Stimulated activated CD8-positive, alpha-beta memory T cell treated with anti-CD3 and anti-CD28 coated beads, Interleukin-15, amount 100 ng/mL, for 24 hours (primary cell): ENCODE measurements at places on chromosomes 16 and 17.

- no peak for DNase-seq
Observed at GRCh38 chr17:47702391-47702995, 8.5 kb downstream of the TBKBP1 start.

- DNase-seq = no peak
Observed at GRCh38 chr17:18974407-18975149, 22.6 kb downstream of the SLC5A10 start.

- no peak for DNase-seq
Observed at GRCh38 chr16:70508752-70509151, 14.6 kb downstream of the COG4 start.

DNA sequence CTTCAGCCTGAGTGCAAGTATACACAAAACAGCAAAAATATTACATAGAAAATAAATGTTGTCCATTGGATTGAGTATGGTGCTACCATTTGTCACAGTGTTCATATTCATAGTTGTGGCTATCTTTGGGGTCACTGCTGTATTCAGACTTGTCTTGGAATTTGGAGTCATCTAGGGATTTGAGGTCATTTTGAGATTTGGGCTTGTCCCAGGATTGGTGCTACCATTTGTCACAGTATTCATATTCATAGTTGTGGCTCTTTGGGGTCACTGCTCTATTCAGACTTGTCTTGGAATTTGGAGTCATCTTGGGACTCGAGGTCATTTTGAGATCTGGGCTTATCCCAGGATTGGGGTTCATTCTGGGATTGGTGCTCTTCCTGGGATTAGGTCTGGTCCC lies 24.8 kb downstream of the OMG start:
- DNase-seq = no peak

GRCh38 chr16:57537581-57538234 lies 1.3 kb upstream of the CCDC102A start:
- no peak for DNase-seq

GRCh38 chr16:84313921-84314320 lies 19.2 kb downstream of the WFDC1 start:
- no peak for DNase-seq

DNA sequence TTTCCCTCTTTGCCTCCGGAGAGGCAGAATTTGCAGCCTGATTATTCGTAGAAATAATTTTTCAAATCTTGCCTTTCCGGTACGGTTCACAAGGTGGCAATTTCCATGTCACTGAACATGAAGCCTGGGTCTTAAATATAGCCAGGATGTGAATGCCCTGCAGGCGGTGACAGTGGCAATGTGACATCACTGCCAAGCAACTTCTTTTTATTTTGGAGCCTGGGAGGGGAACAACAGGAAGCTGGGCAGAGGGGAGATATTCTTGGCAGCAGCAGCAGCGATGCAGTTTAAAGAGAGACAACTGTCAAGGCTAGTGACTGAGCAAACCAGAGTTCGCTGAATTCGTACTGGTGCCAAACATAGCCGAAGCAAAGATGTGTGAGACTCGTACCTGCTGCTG lies 171.1 kb downstream of the SNX29 start:
- DNase-seq = no peak

DNA sequence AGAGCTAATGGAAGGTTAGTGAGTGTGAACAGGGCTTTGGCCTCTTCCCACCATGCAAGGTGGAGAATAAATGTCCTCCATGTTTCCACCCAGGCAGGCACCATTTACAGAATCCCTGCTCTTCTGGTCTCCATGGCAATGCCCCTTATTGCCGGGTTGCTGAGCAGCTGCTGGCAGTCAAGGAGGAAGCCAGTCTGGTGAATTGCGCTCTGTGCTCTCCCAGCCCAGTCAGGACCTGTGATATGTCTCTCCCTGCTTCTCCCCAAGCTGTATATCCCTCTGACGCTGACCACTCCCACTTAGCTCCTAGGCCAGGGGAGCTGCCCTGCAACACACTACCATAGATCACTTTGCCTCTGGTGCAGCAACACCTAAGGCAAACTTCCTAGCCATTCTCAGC lies 402.1 kb upstream of the ERCC4 start:
- no peak for DNase-seq

DNA sequence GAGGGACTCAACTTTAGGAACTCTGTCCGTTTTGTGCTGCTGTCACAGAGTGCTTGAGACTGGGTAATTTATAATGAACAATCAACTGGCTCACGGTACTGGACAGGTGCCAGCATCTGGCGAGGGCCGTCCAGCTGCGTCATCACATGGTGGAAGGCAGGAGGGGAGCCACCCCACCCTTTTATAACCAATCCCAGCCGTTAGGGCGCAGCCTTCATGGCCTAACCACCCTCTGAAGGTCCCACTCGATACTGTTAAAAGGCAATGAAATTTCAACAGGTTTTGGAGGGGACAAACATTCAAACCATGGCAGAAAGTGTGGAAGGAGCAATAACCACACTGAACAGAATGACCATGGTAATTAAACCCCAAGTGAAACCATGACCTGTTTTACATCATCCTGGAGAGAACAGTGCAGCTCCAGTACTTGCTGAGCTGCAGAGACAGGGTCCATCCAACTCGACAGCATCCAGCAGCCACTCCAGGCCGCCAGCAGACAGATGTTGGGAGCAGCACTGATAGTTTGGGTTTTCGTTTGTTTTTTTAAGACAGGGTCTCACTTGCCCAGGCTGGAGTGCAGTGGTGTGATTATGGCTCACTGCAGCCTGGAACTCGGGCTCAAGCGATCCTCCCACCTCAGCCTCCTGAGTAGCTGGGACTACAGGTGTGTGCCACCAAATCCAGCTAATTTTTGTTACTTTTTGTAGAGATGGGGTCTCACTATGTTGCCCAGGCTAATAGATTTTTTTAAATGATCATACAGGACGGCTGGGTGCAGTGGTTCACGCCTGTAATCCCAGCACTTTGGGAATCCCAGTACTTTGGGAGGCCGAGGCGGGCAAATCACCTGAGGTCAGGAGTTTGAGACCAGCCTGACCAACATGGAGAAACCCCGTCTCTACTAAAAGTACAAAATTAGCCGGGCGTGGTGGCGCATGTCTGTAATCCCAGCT lies 11.0 kb downstream of the CHMP6 start:
- no peak for DNase-seq

DNA sequence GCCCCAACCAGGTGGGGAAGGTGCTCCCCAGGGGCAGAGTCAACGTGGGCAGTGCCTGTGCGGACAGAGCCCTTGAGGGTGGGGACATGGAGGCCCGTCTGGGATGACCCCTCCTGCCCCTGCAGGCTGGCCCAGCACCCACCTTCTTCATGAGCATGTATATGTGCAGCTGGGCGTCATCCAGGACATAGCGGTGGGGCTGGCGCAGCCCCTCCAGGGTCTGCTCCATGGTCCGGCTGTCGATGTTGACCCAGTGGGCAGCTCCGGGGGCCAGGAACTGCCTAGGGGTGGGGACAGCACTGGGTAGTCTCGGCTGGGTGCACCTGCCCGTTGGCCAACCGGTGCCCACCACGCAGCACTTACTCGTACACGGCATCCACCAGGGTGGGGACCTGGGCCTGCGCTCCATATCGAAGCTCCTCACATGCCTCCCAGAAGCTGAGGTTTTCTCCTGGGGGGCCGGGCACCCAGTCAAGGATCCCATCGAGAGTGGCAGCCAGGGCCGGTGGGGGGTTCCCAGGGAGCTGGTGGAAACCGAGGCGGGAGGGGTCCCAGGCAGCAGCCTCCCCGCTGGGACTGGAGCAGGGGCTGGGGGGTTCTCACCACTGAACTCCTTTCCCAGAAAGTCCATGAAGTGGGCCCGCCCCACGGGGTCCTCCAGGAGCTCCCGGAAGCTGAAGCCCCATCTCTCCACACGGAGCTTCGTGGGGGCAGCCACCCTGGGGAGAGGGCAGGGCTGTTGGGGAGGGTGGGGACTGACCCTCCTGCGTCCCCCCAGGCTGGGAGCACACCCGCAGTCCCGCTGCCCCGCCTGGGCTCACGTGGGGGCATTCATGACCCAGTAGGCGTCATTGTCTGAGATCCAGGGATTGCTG lies 5.1 kb downstream of the RGS11 start:
- DNase-seq = no peak

DNA sequence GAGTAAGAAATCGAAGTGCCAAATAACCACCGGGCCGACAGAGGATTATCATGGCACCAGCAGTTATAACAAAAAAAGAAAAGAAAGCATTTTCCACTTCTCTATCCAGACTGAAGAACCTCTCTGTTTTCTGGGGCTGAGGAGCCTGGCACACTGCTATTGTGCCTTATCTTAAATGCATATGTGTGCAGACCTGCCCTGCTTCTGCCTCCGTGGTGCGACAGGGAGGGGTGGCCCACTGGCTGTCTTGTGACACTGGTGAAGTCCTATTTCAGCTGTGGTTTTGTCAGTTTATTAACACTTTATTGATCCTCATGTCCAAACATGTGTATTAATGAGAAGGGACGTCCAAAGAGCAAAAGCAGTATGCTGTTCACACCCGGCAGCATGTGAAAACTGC lies 55.4 kb downstream of the CDK5R1 start:
- no peak for DNase-seq

GRCh38 chr17:81228420-81228819 lies 5.7 kb upstream of the CEP131 start:
- DNase-seq = no peak

DNA sequence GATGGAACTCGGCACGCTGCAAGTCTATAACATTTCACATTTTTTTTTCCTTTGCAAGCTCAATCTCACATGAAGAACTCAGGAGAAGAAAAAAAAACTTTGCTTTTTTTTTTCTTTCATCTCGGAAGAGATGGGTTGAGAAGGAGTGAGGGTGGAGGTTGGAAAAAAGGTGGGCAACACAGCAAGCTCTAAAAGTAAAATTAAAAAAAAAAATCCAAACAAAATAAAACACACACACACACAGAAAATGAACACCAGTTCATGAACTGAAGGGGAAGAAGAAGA lies 2.5 kb downstream of the MAF start:
- no peak for DNase-seq

DNA sequence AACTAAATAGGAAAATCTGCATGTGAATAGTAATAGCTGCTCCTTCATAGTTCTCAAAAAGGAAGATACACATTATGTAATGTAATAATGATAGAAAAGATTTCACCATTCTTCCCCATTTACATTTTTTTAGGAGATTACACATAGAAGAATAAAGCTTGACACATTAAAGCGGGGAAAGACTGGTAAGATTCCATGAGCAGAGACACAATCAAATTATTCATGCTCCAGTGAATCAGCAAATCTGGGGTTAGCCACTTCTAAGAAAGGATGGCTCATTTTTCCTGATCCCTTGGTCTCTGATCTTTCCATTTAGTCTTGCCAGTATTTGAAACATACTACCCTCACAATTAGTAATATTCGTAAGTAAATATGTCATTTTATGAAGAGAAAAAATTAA lies 81.9 kb downstream of the CA4 start:
- no peak for DNase-seq

GRCh38 chr17:61589990-61590389 lies 1.0 kb downstream of the NACA2 start:
- no peak for DNase-seq

- DNase-seq = no peak
Observed at GRCh38 chr16:85441189-85441889, 171.8 kb upstream of the GSE1 start.

DNA sequence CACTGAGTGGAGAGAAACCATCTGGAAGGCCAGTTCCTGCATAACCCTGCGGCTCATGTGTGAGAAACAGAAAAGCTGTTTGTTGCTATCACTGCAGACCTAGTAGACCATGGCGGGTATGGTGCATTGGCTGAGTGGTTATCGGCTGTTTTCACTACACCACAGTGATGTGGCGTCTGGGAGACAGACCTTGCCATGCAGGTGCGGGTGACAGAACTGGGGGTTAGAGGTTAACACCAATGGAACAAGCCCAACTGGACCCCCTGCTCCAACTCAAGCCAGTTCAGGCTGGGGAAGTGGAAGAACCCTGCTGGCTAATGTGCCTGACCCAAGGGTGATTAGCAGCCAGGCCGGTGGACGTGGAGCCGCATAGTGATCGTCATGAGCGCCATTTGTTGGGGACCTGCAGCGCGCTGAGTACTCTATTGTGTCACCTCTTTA lies 91.9 kb downstream of the IRF8 start:
- no peak for DNase-seq

GRCh38 chr16:57781741-57782606 lies 20.3 kb downstream of the KIFC3 start:
- no peak for DNase-seq

GRCh38 chr16:55510185-55510805 lies 1.4 kb downstream of the LPCAT2 start:
- DNase-seq = no peak

GRCh38 chr17:28946239-28946638 lies 5.1 kb downstream of the PHF12 start:
- DNase-seq = no peak

DNA sequence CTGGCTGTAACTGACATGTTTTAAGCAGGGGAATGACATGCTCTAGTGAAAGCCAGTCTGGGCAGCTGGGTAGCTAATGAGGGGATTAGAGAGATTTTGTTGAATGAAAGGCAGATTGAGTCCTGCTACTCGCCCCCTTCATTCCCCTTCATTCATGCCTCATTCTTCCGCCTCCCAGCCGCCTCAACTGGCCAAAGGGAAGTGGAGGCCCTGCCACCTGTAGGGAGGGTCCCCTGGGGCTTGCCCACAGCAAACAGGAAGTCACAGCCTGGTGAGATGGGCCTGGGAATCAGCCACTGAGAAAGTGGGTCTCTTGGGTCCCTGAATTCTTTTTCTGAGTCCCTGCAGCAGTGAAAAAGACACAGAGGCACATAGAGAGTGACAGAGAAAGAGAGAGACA lies 1.1 kb upstream of the CD19 start:
- DNase-seq = no peak

- no peak for DNase-seq
Observed at GRCh38 chr17:1201132-1201702, 21.4 kb upstream of the ABR start.

- no peak for DNase-seq
Observed at GRCh38 chr16:24324421-24324820, 68.3 kb downstream of the CACNG3 start.

GRCh38 chr17:58365185-58365979 lies 13.4 kb upstream of the SUPT4H1 start:
- DNase-seq = no peak

GRCh38 chr17:55737976-55738501 lies 12.8 kb upstream of the PCTP start:
- DNase-seq = no peak

DNA sequence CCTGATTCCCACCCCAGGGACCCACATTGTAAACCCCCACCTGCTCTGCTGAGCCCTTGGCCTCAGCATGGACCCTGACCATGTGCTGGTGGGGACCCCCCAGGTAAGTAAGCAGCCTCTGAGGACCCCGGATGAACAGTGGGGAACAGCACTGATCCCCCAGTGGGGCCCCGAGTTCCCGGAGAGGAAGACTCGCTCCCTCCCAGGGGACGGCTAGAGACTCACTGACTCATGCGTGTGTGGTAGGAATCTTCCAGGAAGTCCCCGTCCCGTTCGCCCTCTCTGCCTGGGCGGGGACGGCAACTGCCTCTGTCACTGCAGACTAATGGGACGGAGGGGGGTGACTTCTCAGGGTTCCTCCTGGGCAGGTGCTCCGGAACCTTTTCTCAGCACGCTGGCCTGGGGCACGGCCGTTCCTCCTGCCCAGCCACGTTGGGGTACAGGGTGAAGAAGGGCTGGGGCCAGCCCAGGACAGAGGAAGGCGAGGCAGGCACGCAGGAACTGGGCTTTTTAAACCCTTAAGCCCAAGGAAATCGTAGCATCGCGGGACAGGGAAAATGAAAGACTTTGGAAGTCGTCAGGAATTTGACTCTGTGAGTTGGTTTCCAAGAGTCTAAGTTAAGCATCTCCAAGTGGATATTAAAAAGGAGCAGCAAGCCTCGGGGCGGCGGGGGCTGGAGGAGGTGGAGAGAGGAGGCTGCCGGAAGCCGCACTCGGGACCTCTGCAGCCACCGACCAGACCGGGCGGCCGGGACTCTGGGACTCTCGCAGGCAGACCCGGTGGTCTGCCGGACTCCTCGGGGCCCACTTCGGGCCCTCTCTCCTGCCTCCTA lies 178.7 kb downstream of the SEC14L1 start:
- DNase-seq = no peak
